ENCODE measurements at places on chromosomes 1 and 21.

- no peak for DNase-seq
Measured at GRCh38 chr1:179046808-179047635, 21.3 kb downstream of the FAM20B start.

DNA sequence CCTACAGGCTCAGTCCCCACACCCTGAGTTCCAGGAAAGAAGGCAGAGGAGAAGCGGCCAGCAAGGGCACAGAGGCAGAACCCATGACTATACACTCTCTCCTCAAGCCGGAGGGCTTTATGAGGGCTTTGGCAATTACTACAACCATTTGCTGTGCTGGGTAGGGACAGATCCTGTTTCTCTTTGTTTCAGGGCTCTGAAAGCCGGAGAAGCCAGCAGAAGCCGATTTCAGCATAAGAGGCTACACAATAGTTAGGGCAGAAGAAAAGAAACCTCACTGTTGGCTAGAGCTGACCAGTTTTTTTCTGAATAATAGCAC lies 13.9 kb downstream of the GPR3 start:
- DNase-seq: no peak

- no peak for DNase-seq
Measured at GRCh38 chr1:4612991-4613390, 41.4 kb upstream of the AJAP1 start.

DNA sequence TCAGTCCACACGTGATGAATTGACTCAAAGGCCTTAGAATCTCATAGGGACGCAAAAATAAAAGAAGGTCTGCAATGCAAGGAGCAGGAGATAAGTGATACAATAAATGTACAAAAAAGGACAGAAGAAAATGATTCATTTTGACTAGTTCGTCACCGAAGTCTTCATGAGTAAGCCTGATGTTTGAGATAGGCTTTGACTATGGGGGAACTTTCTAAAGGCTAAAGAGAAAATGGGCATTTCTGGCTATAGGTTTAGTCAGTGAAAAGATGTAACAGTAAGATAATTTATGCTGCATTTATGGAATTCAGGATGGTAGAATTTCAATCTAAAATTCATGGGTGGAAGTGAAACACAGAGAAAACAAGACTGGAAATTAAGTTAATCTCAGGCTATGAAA lies 163.0 kb downstream of the ADGRL4 start:
- no peak for DNase-seq

DNA sequence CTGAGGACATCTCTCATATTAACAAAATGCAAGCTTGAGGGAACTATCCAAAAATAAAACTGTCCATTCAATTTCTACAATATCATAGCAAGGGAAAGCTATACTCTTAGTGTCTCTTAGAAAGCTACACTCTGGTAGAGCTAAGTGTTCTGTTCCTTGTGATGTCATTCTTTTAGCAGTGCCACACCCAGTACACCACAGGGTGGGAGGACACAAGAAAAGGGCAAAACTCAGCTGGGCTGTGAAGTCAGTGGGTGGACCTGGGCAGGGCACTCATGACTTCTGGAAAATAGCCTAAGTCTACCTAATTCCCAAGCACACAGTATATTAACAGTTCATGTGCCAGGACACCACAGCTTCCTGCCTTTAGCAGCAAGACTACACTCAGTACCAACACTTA lies 42.2 kb upstream of the TNFSF4 start:
- DNase-seq: no peak

- no peak for DNase-seq
Measured at GRCh38 chr1:181632492-181632891, 149.2 kb downstream of the CACNA1E start.

DNA sequence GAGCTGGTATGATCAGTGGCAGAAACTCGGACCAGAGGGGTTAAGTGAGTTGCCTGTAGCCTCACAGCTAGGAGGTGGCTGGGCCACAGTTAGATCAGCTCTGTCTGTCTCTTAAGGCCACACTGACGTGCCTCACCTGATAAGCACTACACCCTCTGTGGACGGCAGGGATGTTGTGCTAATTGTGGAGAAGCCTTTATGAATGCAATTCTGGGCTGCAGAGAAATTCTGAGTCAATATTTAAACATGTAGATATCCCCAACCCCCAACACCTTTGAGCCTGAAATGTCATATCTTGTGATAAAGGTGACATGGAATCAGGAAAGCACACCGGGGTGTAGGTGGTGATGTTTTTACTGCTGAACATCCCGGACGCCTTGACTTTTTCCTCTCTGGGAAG lies 88.3 kb downstream of the KCNJ6 start:
- DNase-seq: no peak

GRCh38 chr1:187938092-187938491 lies 1109.3 kb downstream of the PLA2G4A start:
- no peak for DNase-seq

DNA sequence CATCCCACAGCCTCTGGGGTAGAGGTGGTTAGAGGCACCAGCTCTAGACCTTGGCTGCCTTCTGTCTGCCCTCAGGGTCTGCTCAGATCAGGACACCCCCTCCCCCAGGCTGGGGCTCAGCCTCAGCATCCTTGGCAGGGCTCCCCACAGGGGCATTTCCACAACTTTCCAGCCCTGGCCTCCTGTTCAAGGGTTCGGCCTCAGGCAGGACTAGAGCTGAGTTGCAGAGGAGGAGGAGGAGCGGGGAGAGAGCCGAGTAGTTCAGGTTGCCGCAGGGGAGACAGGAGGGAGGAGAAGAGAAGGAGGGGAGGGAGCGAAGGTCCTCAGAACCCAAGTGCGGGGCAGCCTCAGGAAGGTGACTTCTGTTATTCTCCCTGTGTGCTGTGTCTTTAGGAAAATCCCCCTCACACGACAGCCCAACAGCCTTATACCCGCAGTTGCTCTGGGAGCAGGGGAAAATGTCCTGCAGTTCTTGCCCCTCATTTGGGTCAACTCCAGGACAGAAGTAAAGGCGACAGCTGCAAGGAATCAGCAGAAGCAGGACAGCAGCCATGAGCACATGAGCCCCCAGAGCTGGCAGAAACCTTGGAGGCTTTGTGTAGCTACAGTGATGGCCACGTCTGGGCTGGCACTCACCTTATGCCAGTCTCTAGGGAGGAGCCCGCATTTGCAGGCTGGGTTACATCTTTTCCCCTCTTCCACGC lies 46.5 kb upstream of the TENT5B start:
- no peak for DNase-seq

DNA sequence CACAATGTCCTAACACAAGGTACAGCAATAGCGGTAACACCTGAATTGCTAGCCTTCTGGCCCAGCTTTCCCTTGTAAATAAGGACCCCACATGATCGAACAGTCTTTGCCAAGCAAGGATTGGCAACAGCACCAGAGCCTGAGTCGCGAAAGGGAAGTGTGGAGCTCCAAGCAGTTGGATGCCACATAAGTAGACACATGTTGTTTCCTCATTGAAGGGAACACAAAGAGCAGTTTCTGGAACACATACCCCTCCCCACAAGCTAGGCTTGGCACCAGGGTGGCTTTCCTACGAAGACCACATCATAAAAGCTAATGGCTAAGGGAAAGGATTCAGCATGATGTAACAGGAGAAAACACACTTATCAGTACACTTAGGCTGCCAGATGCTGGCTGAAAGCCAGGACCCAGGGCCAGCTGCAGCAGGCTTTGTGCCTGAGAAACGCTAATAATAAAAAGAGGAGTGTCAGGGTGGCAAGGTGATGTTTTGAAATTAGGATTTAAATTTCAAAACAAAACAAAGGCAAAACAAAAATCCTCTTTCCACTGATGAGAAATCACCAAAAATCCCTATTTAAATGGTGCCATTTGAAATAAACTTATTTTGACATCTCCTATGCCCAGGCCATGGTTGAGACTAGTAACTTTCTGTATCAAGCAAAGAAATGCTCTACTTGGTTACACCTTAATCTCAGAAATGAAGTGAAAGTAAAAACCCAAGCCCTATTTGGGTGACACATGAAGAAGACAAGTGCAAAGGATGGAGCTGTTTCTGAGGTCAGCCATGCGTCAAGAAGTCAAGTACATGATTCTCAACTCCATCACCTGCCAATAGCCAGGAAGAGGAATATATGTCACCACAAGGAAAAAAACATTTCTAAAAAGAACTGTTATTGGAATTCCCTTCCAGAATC lies 11.9 kb upstream of the CPLANE2 start:
- peak; percentile 57 for DNase-seq

DNA sequence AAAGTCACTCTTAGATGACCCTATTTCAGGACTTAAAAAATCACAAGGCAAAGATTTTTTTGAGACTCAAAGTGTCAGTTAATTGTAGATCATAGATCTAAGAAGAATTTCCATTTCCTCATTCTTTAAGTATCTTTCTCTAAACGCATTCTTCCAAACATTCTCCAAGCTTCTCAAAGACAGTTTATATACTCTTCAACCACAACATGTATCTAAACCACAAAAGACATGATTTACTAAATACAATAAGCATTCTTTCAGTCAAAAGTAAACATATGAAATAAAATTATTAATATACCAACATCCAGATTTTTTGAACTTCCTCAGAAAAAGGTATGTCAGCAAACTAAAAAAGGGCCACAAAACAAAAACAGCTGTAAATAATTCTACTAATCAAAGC lies 24.4 kb downstream of the RC3H1 start:
- no peak for DNase-seq

- DNase-seq: no peak
Measured at GRCh38 chr1:53073287-53073686, 11.3 kb downstream of the PODN start.

DNA sequence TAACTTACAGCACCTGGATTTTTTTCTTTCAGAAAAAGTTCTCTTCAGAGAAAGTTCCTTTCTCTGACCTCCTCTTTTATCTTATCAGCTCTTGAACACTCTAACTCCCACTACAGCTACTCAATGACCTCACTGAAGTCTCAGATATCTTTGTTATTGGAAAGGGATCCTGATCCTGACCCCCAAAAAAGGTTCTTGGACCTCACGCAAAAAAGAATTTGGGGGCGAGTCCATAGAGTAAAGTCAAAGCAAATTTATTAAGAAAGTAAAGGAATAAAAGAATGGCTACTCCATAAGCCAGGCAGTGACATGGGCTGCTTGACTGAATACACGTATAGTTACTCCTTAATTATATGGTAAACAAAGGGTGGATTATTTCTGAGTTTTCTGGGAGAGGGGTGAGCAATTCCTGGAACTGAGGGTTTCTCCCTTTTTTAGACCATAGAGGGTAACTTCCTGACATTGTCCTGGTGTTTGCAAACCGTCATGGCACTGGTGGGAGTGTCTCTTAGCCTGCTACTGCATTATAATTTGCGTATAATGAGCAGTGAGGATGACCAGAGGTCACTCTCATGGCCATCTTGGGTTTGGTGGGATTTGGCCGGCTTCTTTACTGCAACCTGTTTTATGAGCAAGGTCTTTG lies 44.2 kb downstream of the WDR64 start:
- DNase-seq: no peak

- DNase-seq: no peak
Measured at GRCh38 chr1:218874313-218874712, 299.4 kb upstream of the LYPLAL1 start.

GRCh38 chr1:178483251-178483957 lies 13.4 kb downstream of the CLEC20A start:
- DNase-seq: no peak

GRCh38 chr1:41280202-41281032 lies 38.3 kb upstream of the SCMH1 start:
- DNase-seq: no peak

GRCh38 chr1:11728126-11728806 lies 7.7 kb upstream of the AGTRAP start:
- DNase-seq: no peak

GRCh38 chr1:159040206-159040605 lies 30.5 kb downstream of the IFI16 start:
- DNase-seq: peak; percentile 62

- DNase-seq: no peak
Measured at GRCh38 chr1:35575416-35575958, 2.4 kb downstream of the TFAP2E start.

DNA sequence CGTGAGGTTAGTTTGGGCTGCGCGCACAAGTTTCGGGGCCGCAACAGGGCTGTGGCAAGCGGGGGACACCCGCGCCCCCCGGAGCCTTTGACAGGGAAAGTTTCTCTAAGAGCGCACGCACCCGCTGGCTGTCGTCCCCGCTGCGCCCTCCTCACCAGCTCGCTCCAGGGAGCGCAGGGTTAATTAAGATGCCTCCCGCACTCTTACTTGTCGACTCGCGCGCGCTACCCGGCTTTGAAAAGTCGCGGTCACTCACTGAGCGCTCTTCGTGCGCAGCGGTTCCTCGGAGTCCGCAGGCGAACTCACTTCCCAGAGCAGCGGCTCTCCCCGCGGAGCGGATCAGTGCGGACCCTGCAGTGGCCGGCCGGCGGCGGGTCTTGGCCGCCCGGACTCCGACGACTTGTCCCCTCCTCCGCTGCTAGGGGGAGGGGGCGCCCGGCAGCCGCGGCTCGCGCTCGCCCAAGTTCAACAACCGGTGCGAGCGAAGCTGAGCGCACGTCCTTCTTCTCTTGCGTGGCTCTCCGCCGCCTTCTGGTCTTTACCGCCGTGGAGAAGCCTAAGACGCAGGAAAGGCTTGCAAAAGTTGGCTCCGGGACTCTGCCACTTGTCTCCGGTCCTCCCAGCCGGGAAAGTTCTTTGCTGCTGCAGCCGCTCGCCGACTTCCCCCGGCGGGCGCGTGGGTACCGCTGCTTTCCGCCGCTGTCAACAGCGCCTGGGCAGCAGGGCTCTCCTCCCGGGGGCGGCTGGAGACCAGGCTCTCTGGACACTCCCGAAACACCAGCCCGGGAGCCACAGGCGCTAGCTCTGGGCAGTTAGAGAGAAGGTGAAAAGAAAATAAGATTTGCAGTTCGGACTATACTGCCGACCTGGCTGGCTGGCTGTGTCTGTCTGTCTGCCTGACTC lies 506 bp downstream of the JUN start:
- no peak for DNase-seq

All from AG04449 (cell line).